ENCODE measurements at places on chromosomes 6 and 20.

- no peak for DNase-seq
- no peaks in the 10 kb centered on the region for H3K36me3 ChIP-seq
- no peak overlapping the region for H3K27ac ChIP-seq
- no peaks in the 10 kb centered on the region for H3K27me3 ChIP-seq
- H3K4me3 ChIP-seq: no peak overlapping the region
- H3K4me1 ChIP-seq: no peaks in the 10 kb centered on the region
Observed at GRCh38 chr20:61044499-61044898, 207.6 kb upstream of the CDH4 start.

- H3K27ac ChIP-seq: no peak overlapping the region
- no peaks in the 10 kb centered on the region for H3K4me1 ChIP-seq
- H3K36me3 ChIP-seq: no peaks in the 10 kb centered on the region
- no peak overlapping the region for H3K4me3 ChIP-seq
- no peaks in the 10 kb centered on the region for H3K27me3 ChIP-seq
- no peak for DNase-seq
Observed at GRCh38 chr6:100271202-100271601, 193.5 kb downstream of the SIM1 start.

DNA sequence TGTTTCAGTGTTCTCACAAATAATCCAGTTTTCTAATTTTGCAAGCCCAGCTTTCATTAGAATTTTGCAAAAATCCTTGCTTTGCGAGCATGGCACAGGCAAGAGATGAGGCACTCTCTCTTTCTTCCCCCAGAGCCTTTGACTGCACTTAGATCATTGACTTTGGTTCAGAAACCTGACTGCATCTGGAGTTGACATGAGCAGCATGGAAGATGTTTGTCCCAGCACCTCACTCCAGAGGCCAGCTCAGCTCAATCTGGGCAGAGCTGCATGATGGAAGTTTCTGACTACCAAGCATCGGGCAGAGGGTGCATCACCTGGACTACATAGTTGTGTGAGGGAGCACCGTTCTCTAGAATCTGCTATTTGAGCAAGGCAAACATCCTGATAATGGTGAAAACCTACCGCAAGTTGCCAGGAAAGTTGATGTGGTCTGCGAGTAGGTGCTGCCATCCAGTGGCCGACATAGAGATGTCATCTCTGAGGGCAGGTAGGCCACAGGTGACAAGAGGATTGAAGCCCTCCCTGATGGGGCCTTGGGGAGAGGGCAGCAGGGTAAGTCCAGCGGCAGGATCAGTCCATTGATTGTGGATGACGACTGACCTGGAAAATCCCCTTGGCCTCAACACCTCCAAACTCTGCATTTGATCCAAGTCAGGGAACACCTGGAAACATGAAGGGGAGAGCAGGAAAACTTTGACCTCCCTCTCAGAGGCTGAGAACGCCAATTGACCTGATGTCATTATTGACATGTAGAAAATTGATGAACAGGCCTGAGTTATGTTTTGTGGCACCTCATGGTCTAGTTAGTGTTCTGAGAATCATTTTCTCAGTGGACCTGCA is 3.8 kb upstream of the LPA start:
- H3K4me1 ChIP-seq: no peaks in the 10 kb centered on the region
- DNase-seq: no peak
- H3K27ac ChIP-seq: no peak overlapping the region

DNA sequence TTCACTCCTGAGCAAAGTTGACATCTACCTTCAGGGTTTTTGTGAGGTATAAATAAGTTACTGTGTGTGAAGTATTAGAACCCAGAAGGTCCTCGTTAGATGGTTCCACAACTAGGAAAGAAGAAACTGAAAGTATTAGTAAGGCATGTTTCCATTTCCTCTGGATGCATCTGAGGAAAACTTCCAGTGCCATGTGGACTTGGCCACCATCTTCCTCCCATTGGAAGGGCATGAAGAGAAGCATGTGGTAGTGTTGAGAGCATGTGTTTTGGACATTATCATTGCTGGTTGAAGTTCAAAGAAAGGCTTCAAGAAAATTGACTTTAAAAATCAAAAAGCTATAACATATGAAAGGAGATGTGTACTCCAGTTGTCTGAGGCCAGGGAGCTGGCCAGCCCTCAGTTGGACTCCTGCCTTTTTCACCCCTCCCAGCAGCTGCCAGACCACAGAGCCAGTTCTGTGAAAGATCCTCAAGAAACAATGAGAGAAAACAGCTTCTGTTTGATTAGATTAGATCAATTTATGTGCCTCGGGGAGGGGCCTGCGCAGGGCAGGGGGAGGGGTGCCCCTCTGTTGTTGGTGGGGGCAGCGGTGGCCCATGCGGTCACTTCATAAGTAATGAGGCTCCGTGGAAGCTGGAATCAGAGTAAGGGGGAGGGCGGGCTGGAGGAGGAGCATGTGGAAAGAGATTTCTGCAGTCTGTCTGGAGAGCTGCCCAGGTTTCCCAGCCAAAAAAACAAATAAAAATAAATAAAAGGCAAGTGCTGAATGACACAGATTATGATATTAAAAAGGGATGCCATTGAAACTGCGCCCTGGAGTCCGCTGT is 154.0 kb downstream of the JARID2 start:
- H3K27ac ChIP-seq: peak overlapping the region; percentile 66
- DNase-seq: no peak
- peaks cover 41% of the 10 kb centered on the region for H3K4me1 ChIP-seq
- H3K27me3 ChIP-seq: no peaks in the 10 kb centered on the region
- peak overlapping the region; percentile 47 for H3K4me3 ChIP-seq
